ENCODE measurements at places on chromosomes 6 and 20.

- no peak for DNase-seq
Measured at GRCh38 chr20:890666-891057, 25.5 kb downstream of the ANGPT4 start.

- peak; percentile 52 for DNase-seq
Measured at GRCh38 chr6:122790423-122791309, 1.6 kb downstream of the SMPDL3A start.

GRCh38 chr6:89392823-89393222 lies 19.2 kb downstream of the RRAGD start:
- DNase-seq: no peak

DNA sequence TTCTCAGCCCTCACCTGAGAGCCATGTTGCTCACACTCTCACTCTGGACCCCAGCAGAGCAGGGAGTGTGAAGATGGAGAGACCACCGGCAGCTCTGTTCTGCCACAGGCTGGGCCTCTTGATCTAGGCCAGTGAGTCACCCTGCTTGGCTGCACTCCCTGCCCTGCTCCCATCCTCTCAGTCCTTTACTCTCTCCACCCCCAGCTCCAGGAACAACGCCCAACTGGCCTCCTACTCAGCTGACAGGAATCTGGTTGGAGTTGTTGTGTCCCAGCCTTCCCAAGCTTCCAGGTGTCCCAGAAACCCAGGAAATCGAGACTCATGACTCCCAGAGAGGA lies at the start of gene PSORS1C1:
Gene PSORS1C1, plus strand, starts transcription at position 260 of the 338 bp plus-strand sequence. CDS start 14,833 bp downstream, outside the sequence.
- no peak for DNase-seq

DNA sequence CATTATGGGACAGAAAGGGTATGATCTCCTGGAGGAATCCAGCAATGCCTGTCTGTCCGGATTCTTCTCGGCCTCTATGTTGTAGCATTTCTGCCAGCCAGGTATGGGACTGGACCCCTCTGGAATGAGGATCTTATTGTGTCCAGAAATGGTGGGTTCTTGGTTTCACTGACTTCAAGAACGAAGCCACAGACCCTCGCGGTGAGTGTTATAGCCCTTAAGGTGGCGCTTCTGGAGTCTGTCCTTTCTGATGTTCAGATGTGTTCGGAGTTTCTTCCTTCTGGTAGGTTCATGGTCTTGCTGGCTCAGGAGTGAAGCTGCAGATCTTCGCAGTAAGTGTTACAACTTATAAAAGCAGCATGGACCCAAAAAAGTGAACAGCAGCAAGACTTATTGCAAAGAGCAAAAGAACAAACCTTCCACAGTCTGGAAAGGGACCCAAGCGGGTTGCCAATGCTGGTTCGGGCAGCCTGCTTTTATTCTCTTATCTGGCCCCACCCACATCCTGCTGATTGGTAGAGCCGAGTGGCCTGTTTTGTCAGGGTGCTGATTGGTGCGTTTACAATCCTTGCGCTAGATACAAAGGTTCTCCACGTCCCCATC lies 62.3 kb upstream of the IER3 start:
- no peak for DNase-seq

DNA sequence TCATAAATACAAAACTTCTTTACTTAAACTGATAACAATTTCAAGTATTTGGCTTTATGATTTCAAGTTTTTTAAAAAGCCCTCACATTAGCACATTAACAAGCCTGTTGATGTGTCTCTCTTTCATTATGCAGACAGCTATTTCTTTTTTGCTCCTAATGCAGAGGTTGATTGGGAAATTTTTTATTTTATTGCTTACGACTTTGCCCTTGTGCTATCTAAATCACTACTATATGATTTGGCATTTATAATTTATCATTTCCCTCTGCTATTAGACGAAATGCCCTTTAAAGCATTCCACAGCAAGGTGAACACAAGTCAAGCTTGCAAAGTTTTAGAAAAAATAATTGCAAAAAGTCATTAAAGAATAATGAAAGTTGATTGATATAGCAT lies 54.5 kb upstream of the REV3L start:
- no peak for DNase-seq

- no peak for DNase-seq
Measured at GRCh38 chr6:87995461-87995860, 52.2 kb upstream of the SPACA1 start.

DNA sequence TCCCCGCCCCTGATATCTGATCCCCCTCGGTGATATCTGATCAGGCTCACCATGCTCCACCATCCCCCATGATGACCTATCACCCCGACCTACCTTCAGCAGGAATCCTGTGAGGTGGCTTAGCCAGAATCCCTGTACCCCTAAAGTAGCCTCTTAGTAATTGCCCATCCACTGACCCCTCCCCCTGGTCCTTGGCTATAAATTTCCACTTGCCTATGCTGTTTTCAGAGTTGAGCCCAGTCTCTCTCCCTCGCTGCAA lies 177.5 kb upstream of the GGTLC1 start:
- no peak for DNase-seq

DNA sequence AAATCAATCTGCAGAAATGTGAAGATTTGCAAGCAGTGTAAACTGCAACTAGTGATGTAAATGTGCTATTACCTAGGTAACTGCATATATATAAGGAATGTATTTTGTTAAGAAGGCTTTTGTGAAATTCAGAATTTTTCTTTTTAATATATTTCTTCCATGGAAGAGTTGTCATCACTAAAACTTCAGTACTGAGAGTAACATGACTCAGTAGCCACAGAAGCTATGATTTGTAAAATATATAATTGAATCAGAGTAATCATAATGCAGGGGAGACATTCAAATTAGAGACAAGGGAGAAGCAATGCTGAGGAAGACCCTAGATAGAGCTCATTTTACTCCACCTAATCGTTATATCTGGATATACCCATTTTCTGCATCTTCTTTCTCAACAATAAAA lies 141.7 kb downstream of the ADGRG6 start:
- DNase-seq: no peak

DNA sequence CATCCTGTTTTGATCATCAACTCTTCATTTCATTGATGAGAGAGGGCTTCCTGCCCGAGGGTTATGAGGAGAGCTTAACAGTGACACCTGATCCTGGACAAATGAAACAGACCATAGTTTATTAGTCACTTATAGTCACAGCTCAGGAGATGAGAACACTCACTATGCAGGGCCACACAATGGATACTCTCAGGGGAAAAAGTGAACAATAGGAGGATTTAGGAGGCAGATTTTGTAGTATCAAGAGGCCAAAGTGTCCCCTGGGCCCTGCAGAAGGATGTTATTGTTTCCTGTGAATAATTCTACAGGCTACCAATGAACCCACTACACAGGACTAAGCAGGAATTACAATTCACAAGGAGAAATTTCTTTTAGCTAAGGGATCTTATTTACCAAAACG lies 772.8 kb upstream of the MAN1A1 start:
- DNase-seq: no peak

- DNase-seq: no peak
Measured at GRCh38 chr6:68559070-68559469, 76.0 kb upstream of the ADGRB3 start.

DNA sequence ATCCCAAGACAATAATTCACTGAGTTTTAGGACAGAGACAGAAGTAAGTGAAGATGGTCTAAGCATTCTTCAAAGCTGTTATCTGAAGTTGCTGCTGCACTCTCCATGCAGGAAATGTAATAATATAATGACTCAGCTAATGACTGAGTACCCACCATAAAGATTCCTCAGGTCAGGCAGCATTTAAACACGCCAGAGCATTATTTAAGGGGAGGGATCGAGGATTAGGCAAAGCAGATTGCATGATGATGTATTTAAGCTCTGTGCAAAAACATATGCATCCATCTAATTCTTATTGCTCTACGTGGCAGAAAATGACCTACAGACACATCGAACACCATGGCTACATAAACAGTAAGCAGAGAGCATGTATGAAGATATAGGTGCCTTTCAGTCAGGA lies 216.4 kb downstream of the UNC5CL start:
- no peak for DNase-seq

GRCh38 chr6:33665957-33666356 lies 44.8 kb downstream of the ITPR3 start:
- no peak for DNase-seq

- DNase-seq: no peak
Measured at GRCh38 chr6:145548933-145549648, 186.2 kb downstream of the EPM2A start.

DNA sequence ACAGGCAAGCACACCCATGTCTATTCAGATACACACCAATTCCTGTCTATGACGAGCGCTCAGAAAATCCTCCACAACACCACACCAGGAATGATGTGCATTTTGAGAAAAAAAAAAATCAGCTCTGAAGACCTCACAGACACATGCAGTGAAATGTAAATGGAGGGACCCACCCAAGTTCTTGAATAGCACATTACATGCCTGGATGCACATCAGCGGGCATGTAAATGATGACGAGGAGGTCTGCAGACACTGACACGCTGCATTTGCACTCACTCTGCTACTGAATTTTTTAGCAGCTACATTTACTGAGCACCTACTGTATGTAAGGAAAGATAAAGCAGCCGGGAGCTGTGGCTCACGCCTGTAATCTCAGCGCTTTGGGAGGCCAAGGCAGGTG lies 14.7 kb downstream of the NRSN2 start:
- DNase-seq: no peak

- no peak for DNase-seq
Measured at GRCh38 chr20:41411391-41411847, 44.8 kb upstream of the EMILIN3 start.

DNA sequence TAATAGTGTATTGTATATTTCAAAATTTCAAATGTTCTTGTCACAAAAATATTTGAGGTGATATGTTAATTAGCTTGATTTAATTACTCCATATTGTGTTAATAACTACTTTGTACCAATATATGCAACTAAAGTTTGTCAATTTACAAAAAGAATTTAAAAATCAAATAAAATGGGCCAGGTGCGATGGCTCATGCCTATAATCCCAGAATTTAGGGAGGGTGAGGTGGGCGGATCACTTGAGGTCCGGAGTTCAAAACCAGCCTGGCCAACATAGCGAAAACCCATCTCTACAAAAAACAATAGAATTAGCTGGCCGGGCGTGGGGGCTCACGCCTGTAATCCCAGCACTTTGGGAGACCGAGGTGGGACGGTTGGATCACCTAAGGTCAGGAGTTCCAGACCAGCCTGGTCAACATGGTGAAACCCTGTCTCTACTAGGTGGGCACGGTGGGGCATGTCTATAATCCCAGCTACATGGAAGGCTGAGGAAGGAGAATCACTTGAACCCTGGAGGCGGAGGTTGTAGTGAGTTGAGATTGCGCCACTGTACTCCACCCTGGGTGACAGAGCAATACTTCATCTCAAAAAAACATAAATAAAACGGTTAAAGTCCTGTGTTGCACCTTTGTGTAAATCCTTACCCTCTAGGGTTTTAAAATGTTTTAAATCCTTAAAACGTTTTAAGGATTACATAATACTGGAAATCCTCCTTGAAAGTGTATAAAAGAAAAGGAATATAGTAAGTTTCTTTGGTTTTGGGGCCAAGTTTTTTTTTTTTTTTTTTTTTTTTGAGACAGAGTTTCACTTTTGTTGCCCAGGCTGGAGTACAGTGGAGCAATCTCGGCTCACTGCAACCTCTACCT lies 4.0 kb downstream of the HSPA1B start:
- no peak for DNase-seq

- DNase-seq: peak; percentile 90
Measured at GRCh38 chr20:31670371-31671228, 32.9 kb downstream of the COX4I2 start.

DNA sequence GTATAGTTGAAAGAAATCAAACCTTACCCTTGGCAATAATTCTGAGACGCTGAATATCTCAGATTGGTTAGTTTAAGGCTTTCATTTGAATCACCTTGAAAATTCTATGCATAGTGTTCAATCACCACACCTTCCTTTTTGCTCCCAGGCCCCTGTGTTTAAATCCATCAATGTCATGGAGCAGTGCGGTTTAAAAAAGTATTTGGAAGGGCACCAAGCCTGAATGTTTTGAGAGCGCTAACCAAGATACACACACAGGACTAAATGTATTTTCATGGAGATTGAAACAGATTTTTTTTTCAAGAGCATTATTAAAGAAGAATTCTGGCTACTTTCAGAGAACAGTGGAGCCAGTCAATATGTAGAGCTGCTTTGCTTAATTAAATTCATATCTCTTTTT lies 195.7 kb downstream of the CENPW start:
- DNase-seq: peak; percentile 52

DNA sequence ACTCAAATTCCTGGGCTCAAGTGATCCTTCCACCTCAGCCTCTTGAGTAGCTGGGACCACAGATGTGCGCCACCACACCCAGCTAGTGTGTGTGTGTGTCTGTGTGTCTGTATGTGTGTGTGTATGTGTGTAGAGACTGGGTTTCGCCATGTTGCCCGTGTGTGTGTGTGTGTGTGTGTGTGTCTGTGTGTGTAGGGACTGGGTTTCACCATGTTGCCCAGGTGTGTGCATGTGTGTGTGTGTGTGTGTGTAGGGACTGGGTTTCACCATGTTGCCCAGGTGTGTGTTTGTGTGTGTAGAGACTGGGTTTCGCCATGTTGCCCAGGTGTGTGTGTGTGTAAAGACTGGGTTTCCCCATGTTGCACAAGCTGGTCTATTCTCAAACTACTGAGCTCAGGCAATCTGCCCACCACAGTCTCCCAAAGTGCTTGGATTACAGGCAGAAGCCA lies 28.3 kb downstream of the CDK5RAP1 start:
- DNase-seq: no peak

DNA sequence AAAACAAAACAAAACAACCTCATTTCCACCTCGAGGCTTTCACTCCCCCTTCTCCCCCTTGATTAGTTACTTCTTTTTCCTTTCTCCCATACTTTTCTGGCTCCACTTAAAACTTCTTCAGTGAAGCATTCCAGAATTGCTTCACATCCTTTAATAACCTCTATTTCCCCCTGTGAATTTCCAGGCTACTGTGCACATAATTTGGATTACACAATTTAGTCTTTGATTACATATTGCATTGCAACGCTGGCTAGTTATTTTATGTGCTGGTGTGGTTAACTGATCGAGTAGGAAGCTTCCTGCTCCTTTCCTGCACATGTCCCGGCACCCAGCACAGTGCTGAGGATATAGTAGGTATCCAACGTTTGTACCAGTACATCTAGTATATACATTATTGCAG lies 28.1 kb upstream of the EEF1E1 start:
- no peak for DNase-seq

- no peak for DNase-seq
Measured at GRCh38 chr6:14616656-14617055, 499.1 kb downstream of the CD83 start.

DNA sequence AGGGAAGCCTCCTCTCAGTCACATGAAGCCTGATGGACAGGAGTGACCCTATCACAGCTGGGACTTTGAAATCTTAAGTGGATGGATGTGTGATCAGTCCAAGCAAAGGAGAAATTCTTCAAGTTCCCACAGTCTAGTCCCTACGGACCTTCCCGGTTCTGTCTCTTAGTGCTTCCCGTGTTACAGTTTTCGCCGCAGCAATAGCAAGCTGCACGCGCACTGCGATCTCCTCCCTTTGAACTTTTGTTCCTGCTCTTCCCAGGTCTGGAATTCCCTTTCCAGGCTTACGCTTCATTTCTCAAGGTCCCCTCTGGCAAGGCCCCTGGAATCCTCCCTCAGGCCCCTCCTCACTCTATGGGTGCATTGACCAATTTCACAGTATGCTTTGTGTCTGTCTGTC lies 89.2 kb downstream of the VEGFA start:
- DNase-seq: no peak
